Stimulated activated CD8-positive, alpha-beta memory T cell treated with anti-CD3 and anti-CD28 coated beads, Interleukin-7, amount 100 ng/mL, for 1 hour (primary cell): ENCODE measurements at places on chromosomes 1 and 21.
A peak's percentile ranks its signal among the peaks of the same experiment; 100 is the strongest.

DNA sequence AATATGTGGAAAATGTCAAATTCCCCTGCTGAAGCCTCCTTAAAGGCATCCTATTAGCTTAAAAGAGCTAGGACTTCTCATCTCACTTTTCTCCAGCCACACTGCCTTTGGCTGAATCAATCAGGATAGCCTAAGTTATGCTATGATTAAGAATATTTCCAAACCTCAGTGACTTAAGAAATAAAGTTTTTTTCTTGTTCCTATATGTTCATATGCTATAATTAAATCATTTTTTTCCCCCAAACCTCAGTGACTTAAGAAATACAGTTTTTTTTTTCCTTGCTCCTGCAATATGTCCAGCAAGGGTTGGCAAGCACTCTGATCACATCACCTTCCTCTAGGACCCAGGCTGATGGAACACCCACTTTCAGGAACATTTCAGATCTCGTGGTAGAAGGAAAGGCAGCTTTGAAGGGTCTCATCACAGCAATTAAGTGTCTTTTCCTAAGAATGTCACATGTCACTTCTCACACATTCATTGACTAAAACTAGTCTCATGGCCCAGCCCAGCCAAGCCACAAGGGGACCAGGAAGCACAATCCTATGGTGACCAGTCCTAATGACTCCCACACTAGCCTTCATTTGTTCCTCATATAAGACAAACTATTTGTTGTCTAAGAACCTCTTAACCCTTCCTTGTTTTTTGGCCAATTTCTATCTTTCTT lies 6.3 kb upstream of the JUN start:
- DNase-seq, result no peak

DNA sequence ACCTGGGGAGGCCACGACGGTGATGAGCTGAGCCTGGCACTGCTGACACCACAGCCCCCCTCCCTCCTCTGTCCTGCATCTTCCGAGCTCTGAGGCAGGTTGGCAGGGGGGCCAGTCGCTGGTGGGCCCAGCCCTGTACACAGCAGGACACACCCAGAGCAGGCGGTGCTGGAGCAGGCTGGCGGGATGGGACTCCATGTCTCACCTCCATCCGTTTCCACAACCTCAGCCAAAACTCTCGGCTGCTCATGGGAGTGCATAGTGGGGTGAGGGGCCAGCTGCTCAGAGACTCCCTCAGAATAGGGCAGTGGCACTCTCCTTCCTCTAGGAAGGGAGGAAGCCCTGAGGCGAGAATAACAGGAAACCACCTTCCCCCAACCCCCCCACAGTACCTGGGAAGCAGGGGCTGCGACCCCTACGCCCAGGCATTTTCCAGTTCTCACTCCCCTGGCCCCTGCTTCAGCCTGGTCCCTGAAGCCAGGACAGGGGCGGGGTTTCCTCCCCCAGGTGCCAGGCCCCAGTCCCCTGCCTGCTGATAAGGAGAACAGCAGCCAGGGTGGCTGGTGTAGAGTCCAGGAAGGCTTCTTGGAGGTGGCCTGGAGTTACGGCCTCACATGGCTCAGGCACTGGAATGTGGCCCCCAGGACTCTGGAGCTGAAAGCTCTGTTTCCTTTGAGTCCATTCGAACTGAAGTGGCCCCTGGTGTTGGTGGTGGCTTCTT lies 3.2 kb upstream of the IBA57 start:
- no peak for DNase-seq

DNA sequence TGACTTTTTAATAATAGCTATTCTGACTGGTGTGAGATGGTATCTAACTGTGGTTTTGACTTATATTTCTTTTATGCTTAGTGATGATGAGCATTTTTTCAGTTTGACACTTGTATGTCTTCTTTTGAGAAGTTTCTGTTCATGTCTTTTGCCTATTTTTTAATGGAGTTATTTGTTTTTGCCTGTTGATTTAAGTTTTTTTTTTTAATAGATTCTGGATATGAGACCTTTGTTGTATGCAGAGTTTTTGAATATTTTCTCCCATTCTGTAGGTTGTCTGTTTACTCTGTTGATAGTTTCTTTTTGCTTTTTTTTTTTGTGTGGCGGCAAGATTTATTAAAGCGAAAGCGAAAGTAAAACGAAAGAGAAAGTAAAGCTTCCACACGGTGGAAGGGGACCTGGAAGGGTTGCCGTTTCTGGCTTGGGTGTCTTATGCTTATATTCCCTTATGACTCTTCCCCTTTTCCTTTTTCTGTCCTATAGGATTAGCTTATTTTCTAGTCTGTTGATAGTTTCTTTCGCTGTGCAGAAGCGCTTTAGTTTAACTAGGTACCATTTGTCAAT lies 67.6 kb downstream of the TBX19 start:
- no peak for DNase-seq

DNA sequence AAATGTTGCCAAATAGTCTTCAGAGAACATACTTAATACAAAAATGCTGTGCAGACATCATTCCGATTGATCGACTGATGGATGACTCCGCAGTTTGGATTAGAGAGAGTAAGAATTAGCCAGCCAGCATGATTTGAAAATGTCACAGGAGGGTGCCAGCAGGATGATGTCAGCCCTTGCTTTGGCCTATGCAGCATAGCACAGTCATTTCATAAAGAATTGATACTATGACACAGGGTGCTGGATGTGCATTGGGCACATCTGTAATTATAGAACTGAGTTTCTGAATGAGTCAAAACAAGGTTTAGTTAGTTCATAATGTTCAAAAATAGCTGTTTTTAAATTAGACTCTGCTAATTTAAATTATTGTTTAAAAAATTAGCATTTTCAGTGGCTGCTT lies 21.6 kb upstream of the TRAF5 start:
- DNase-seq, result no peak

- DNase-seq, result no peak
Measured at GRCh38 chr1:115530407-115530806, 111.4 kb upstream of the VANGL1 start.

DNA sequence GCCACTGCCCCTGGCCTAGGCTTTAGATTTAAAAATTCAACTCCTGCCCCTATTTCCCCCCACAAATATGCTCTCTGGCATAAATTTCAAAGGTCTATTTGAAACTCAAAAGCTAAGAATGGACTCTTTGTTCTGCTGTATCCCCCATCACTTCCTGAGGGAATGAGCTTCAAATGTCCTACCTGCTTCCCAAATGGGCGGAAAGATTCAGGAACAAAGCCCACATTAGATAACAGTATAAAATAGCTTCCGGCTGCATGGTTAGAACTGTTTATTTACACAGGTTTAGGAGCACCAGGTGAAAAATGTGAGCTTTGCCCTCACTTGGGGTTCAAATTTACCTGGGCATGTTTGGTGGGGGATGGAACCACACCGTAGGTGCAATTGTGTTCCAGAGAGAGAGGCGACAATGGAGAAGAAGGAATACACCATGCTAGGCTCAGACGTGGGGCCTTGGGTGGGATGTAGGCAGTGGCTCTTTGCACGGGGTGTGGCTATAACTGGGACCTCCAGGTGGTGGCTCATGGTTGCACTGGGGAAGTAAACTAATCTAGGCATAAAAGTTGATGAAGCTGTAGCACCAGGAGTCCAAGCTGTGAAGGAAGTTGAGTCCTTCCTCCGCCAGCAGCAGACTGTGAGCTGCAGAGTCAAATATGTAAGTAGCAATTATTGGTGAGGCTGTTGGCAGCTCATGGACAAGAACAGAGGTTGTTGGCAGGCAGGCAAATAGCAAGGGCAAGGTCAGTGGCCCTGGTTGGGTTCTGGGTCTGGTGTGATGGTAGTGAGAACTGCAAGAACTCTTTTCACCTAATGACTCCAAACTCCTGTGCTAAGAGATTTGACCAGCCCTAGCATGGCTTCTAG lies 41.5 kb upstream of the SRSF10 start:
- DNase-seq, result no peak

DNA sequence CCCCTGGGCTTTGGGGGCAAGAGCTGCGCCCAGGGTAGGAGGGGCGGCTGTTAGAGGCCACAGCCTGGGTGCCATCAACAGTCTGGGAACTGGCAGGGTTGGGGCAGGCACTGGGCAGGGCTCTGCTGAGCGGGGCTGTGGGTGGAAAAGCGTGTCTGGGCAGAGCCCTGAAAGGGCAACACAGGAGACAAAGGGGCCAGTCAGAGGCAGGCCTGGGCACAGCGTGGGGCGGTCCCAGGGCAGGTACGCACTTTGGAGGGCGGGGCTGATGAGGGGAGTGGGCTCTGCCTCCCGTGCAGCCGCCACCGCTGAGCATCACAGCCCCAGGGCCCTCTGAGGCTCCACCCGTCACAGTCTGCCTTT lies 13.9 kb downstream of the CELSR2 start:
- no peak for DNase-seq

- no peak for DNase-seq
Measured at GRCh38 chr1:227756172-227756959, 21.1 kb downstream of the SNAP47 start.

DNA sequence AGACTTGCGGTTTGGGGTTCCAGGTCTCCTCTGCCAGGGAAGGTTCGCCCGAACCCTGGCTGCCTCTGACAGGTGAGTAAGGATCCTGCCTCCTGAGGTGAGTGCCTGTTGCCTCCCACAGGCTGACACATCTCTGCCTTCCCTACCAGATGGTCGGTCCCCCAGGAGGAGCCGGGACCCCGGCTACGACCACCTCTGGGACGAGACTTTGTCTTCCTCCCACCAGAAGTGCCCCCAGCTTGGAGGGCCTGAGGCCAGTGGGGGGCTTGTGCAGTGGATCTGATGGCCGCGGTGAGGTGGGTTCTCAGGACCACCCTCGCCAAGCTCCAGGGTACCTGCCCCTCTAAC lies 7.6 kb downstream of the PERM1 start:
- DNase-seq, result no peak

- DNase-seq, result no peak
Measured at GRCh38 chr21:44954281-44954771, 14.5 kb downstream of the SLX9 start.

GRCh38 chr1:5376538-5377247 lies 615.5 kb downstream of the NPHP4 start:
- no peak for DNase-seq

- DNase-seq, result peak; percentile 54
Measured at GRCh38 chr1:113871597-113872113, at the start of gene PTPN22. TSS of gene PTPN22 (minus strand) at chr1:113871712.

- no peak for DNase-seq
Measured at GRCh38 chr1:223088713-223089240, 54.3 kb downstream of the TLR5 start.

GRCh38 chr1:96238426-96238825 lies 483.2 kb upstream of the PTBP2 start:
- DNase-seq, result no peak

DNA sequence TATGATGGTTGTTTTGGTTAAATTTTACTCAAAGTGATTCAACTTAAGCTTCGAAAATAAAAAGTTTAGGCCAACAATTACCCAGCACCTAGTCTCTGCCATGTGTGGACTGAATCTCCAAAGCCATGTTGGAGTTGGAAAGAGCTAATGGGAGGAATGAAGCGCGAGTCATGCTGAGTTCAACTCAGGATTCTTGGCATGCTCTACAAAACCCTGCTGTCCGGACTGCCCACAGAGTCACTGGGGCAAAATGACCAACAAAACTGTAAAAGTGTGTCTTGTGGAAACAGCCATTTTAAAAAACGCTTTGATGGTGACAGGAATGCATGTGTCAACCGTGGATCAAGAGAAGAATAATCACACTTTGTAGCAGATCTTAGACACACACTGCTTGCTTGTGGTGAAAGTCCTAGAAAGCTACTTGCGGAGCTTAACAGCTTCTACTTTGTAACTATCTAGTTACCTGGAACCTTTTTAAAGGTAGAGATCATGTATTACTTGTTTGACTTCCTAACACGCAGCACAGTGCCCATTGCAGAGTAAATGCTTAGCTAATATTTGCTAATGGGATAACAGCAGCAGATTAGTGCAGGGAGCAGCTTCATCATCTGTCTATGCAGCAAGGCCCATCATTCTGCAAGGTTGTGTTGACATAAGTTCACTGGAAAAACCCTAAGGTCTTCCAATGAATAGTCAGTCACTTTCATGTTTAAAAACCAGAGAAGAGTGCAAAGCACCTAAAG lies 7.0 kb upstream of the GBP6 start:
- no peak for DNase-seq

DNA sequence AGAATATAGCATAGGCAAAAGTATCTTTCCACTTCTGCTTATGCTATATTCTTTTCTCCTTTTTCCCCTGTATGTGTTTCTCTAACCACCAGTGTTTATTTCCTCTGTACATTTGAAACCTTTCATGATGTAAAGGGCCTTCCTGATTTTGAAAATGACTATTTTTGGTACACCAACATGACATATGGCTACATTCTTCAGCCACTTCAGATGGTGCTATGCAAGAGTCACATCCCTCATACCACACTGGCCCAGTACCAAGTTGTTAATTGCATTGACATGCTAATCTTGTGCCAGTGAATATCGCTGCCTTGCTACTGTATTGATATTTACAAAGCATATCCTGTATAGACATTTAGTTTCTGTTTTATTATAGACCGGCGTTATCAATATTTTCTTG lies 408.7 kb downstream of the NCAM2 start:
- no peak for DNase-seq

DNA sequence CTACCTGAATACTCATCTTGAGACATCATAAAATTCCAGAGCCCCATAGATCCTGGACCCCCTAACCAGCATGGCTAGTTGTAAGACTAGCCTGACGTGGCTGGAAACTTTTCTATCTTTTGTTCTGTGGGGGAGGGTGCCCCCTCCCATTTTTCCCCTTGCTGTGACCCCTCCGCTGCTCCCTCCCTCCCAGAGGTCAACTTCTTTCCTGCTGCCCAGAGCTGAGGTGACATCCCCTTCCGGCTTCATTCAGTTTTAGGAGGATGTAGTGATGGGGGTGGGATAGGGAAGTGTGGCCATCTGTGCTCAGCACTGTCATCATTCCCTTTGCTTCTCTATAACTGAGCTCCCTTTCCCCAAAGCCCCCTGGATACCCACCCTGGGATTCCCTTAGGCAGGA lies 4.4 kb upstream of the SLC41A1 start:
- DNase-seq, result no peak

- peak; percentile 77 for DNase-seq
Measured at GRCh38 chr1:228275430-228276173, 67.8 kb downstream of the OBSCN start.

DNA sequence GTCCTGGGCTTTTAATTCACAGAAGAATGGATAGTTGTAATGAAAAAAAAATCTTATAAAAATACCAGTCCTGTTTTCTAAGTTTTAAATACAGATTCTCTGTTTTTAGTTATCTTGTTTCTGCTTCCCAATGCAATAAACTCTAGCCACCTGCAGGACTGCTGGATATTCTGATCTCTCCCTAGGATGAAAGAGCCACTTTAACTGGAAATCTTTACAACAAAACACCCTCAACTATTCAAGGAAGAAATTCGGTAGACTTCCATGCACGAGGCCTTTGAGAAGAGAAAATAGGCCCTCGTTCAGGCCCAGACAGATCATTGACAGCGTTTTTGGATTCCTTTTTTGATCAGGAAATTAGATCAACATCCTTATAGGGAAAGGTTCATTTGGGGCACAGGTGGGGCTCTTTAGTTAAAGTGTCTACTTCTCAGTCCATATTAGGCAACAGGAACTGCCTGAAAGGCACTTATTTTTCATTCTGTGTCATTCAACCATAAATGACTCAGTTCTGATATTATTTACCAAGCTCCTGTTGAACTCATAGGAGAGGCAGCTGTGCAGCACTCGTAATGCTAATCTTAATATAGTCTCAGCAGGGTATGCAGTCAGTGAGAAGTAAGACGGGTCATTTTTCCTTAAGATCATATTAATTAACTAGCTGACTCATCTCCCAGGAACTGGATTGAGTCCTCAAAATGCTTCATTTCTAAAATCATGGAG lies 71.1 kb upstream of the ERRFI1 start:
- DNase-seq, result no peak
